ENCODE measurements at places on chromosomes 4 and X. TPM values are rescaled to one million over a fixed set of nuclear protein-coding genes. Genes with fewer than 3 reads are reported as not detected.

Gene ZNF674
- total RNA-seq, result 2.7 TPM

Gene ITIH6
- total RNA-seq, result not detected

Gene PPARGC1A
- 82.8 TPM for total RNA-seq

Gene FAT4
- 6.2 TPM for total RNA-seq

Gene ASB11
- 94.5 TPM for total RNA-seq

Gene PAGE1
- not detected for total RNA-seq

Gene PLAC8
- 0.75 TPM for total RNA-seq

- no peak for DNase-seq
Observed at GRCh38 chrX:68826113-68826980, 2.5 kb upstream of the EFNB1 start.

GRCh38 chr4:4693258-4693657 lies 151.4 kb upstream of the STX18 start:
- DNase-seq, result no peak

GRCh38 chrX:135973025-135973547 lies 702 bp downstream of the MMGT1 start:
- no peak for DNase-seq

DNA sequence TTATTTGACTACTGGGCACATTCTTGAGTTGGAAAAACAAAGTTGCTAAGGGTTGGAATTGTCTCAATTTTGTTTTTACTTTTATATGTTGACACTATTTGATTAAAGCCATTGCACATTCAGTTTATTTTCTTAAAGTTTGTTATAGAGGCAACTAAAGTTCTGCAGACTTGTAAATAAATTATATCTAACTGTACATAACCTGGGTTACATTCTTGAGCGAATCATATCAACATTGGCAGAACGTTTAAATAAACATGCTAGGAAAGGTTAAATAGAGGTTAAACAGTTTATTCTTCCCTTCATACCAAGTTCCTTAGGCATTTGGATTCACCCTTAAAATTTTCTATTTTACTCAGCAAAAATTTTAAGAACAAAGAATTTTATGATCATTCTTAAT lies 74.5 kb downstream of the UCHL1 start:
- no peak for DNase-seq

GRCh38 chr4:80367737-80368136 lies 32.2 kb downstream of the CFAP299 start:
- no peak for DNase-seq

DNA sequence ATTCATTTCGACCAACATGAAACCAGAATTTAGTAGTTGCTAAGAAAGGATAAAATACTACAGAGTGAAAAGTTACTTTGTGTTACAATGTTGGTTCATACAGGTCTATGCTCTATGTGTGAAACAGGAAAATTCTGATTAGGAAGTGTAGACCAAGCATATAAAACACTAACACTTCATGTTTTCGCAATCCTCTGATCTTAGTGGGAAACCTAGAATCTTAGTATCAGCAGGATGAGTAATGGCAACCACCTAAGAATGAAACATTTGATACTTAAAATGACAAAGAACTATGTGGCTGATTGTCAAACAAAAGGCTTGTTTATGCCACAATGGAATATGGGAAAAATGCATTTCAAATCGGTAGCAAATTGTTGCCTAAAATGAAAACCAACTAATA lies 116.1 kb downstream of the AMMECR1 start:
- no peak for DNase-seq

- DNase-seq, result peak; percentile 40
Observed at GRCh38 chr4:47390428-47391125, 72.9 kb downstream of the COMMD8 start.

- no peak for DNase-seq
Observed at GRCh38 chr4:26583538-26583864, 383 bp upstream of the TBC1D19 start.

DNA sequence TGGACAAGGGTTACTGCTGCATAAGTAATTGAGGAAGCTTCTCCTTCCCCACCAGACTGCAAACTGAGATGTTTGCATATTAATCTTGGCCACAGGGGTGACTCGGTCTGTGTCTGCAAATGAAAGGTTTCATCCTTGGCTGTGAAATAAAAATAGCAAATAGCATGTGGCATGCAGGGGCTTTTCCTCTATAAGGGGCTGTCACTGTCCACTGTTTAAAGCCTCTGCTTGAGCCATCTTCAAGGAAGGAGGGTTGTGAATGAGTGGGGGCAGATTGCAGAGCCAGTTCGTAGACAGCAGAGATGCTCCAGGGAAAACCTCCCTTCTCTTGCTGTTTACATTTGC lies 33.3 kb downstream of the TMSB4X start:
- no peak for DNase-seq

DNA sequence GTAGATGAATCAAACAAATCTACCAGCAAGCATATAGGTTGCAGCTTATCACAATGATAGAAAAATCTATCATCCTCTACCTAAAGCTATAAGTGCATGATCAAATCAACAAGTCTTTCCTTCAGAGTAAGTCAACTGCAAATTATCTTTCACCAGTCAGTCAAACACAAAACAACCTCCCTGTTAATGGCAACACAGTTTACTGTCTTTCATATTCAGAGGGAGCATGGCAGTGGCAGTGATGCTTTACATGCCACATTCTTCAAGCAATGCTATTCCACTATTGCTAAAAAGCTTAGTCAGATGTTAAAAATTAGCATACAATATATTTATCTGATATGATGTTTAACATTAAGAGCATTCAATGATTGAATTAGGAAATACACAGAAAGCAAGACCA lies 245.1 kb upstream of the KLHL4 start:
- DNase-seq, result no peak

DNA sequence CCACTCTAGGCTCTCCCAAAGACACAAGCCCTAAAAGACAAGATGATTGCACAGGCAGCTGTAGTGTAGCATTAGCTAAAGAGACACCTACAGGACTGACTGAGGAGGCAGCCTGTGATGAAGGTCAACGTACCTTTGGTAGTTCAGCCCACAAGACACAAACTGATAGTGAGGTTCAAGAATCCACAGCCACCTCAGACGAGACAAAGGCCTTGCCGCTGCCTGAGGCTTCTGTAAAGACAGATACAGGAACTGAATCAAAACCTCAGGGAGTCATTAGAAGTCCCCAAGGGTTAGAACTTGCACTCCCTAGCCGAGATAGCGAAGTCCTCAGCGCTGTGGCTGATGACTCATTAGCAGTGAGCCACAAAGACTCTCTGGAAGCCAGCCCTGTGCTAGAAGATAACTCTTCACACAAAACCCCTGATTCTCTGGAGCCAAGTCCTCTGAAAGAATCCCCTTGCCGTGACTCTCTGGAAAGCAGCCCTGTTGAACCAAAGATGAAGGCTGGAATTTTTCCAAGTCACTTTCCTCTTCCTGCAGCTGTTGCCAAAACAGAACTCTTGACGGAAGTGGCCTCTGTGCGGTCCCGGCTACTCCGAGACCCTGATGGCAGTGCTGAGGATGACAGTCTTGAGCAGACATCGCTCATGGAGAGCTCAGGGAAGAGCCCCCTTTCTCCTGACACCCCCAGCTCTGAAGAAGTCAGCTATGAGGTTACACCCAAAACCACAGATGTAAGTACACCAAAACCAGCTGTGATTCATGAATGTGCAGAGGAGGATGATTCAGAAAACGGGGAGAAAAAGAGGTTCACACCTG lies 306.3 kb downstream of the ANK2 start:
- DNase-seq, result peak; percentile 54

- DNase-seq, result no peak
Observed at GRCh38 chr4:163701916-163702315, 207.4 kb downstream of the TMA16 start.
